ENCODE measurements at places on chromosomes 1 and 21.

GRCh38 chr1:96178053-96178452 lies 543.5 kb upstream of the PTBP2 start:
- no peak for DNase-seq

DNA sequence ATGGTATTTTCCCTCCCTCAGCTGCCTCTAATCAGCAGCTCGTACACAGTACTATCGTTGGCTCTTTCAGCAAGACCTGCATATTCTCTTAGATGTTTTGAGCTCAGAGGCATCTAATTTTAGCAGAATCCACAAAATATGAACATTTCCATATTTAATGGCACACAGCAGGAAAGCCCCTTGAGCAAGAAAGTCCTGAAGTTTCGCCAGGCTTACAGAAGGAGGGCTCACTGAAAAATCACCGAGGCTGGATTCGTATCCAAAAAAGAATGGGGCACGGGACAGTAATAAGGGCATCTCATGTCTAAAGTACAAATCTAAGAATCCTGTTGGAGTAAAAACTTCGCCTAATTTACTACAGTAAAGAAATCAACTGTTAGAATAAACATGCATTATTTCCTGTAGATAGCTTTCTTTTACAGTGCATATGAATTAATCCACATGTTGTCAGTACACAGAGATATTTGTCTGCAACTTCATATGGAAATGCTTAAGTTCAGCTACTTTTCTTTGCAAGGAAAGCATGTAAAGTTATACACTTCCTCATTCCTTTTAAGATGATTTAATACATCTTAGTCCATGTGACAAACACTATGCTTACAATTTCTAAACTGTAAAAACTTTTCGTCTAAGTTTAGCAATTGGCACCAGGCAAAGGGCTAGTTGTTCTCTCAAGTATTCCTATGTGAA lies 1205.3 kb upstream of the ADGRL4 start:
- DNase-seq, result no peak

DNA sequence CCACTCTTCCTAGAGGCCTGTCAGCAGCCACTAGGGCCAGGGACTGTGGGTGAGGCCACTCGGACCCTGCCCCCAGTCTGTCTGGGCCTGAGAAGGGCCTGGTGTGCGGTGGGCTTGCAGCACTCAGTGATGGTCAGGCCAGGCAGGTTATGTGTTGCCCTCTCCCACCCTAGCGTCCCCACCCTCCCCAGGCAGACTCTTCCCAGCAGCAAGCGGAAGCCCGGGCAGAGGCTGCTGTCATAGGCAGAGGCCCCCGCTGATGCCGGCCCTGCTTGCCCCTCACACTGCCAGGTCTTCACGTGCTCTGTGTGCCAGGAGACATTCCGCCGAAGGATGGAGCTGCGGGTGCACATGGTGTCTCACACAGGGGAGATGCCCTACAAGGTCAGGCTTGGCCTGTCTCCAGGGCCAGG lies 6.6 kb downstream of the ZBTB48 start:
- no peak for DNase-seq

DNA sequence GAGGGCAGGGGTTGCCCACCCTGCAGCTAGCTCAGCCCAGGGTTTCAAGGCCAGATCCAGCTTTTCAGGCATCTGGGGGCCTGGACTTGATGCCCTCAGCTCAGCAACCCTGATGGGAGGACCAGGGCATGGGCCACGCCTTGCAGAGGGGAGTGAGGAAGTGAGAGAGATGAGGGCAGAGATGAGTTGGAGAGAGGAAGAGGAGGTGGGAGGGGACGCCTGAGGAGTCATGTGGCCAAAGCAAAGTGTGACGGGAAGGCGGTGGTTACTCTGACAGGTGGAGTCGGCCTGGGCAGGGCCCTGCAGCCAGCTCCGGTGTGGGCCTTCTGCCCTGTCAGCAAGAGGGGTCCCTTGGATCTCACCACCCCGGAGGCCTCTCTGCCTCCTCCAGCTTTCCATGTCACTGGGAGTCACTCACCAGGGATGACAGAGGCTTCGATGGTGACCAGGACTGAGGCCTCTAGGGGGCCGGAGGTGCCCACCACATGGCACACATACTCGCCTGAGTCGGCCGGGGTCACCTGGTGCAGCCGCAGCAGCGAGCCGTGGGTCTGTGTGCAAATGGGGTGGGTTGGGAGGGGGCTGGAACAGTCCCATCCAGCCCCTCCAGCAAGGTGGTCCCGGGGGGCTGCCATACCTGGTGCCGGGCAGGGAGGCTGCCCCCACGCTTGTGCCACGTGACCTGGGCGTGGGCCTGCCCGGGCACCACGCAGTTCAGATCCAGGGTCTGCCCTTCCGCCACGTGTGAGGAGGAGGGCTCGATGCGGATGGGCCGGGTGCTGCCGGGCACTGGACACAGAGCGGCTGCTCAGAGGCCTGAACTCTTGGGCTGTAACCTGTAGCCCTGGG lies 40.4 kb downstream of the LDLRAD2 start:
- DNase-seq, result no peak

DNA sequence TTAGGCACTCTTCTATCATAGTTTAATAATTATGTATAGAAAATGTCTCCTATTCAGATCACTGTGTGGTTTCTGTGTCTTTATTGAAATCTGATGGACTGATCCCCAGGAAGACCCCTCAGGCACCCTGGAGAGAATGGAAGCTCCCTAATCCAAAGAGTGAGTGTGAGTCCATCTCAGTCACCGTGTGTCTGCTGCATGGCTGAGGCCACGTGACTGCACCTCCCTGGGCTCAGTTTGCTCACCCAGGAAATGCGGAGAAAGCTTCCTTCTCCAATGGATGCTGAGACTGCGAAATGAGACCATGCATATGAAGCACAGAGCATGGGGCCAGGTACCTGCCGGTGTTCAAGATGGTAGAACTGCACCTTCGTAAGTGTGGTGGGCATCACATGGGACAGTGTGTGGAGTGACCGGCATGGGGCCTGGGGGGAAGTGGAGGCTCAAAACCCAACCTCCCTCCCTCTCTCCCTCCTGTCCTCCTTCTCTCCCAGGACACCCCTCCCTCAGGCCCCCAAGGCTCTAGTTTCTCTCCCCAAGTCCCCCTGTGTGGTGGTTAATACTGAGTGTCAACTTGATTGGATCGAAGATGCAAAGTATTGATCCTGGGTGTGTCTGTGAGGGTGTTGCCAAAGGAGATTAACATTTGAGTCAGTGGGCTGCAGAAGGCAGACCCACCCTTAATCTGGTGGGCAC lies 557.5 kb downstream of the PTPRU start:
- DNase-seq, result no peak

DNA sequence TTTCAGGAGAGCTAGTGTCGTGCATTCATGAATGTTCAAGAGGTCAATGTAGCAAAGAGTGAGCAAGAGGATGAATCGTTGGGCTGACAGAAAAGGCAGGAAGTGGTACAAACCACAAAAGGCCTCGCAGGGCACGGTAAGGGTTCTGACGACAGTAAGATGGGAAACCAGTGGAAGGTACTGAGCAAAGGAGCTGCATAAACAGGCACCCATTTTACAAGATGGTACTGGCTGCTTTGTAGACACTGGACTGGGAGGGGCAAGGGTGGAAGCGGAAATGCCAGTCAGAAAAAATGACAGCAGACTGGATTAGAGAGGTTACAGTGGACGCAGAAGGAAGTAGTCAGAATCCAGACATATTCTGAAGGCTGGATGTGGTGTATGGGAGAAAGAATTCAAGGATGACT lies 123.5 kb downstream of the PTPN14 start:
- DNase-seq, result no peak

DNA sequence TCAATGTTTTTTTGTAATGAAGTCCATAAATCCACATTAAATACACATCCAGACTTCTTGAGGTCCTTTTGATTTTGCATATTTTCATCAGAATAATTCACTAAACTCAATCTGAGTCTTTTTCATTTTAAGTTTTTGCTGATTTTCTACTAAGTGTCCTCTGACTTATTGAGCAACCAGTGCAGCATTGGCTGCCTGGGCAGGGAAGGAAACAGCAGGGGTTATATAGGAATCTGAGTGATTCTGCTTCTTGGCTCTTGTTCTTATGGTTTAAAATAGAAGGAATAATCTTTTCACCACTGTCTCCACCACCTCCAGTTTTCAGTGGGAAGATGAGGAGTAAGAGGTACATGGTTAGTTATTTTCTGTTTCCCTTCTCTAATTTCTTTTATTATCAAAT lies 88.4 kb downstream of the ST6GALNAC5 start:
- DNase-seq, result no peak

- no peak for DNase-seq
Measured at GRCh38 chr21:28437061-28437460, 555.6 kb downstream of the LTN1 start.

All from NCI-H774 (cell line).